ENCODE measurements at places on chromosomes 3 and 15.

DNA sequence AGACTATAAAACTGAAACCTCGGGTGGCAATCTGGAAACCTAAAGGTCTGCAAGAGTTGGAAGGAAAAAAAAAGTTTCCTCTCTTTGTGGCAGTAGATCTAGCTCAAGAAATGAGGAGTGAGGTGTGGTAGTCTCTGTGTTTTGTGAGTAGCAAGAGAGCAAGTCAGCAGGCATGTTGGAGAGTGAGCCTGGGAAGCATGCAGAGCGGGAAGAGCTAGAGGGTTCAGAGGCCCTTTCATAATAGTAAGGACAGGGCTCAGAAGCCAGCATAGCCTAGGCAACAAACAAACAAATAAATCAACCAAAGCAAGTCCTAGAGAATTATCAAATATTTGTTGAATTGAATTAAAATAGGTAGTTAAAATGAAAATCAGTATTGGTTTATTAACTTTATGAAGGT, 189.7 kb upstream of the CBLB start:
- no peak for DNase-seq

DNA sequence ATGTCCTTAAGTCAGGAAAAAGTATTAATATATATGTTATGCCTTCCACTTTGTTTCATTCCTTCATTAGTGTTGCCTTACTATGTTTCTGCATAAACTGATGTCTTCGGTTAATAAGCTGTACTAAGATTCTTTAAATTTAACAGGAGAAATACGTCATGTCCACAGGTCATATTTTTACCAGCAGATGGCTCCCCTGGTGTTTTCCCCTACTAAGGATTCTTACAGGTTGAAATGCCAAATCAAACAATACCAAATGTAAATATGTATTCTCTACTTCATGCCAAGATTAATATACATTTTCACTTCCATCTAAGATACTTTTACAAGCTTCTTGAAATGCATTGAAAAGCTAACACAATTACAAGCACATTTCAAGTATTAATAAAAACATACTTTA, 1602.1 kb downstream of the SI start:
- DNase-seq: no peak

DNA sequence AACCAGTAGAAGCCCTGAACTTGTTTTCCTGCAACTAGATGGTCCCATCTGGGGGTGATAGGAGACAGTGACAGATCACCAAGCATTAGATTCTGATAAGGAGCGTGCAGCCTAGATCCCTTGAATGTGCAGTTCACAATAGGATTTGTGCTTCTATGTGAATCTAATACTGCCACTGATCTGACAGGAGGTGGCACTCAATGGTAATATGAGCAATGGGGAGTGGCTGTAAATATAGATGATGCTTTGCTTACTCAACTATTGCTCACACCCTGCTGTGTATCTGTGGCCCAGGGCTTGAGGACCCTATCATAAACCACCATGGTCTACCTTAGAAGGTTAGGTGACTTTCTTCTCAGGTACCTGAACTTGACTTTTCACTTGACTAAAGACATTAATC, 417.1 kb upstream of the ARHGEF26 start:
- no peak for DNase-seq

DNA sequence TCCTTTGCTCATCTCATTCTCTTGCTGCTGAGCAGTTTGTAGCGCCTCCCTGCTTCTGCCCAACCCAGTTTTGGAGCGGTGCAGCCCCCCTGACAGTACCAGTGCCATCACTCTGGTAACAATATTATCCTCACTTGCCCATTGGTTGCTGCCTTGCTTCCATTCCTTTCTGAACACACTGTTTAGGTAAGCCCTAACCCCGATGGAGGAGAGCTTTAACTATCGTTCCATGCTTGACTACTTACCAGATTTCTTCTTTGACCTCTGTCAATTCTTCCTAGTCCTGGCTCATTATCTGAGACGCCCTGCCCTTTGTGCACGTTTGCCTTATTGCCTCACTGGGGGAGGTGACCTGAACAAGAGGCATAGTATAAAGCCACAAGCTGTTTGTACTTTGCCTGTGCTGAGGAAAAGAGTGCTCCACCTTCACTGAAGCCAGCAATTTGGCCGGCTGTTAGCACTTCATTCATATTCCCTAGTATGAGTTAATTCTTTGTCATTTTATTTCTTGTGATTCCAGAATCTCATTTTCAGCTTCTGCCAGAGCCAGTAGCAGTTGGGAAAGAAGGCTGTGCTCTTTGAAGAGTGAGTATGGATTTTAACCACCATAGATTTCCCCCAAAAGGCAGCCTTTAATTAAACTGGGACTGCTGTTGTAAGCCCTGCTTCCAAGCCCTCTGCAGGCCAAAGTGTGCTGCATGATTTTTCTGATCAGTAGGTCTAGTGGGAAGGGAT, 11.9 kb downstream of the ABHD6 start:
- no peak for DNase-seq

- no peak for DNase-seq
These were observed 2.6 kb downstream of the CYP19A1 start for GRCh38 chr15:51335538-51336410.

- DNase-seq: no peak
These were observed 136.1 kb downstream of the APBA2 start for GRCh38 chr15:29021857-29022256.

GRCh38 chr15:39127925-39128617, 452.8 kb upstream of the THBS1 start:
- no peak for DNase-seq

DNA sequence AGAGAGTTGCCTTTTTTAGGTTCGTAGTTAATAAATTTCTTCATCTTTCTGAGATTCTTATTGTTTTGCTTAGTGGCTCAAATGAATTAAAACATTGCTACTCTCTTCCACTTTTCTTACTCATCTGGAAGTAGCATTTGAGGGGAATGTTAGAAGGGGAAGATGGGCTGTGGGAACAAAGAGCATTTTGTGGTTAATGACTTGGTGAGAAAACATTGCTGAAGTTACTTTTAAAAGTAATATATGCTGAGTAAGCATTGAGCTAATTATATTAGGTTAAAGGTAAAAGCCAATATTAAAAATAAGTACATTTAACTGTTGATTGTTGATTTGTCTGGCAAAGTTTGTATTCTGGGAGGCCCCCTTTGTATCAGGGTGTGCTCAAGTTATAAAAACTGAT, 5.7 kb downstream of the MORF4L1 start:
- no peak for DNase-seq
